ENCODE measurements at places on chromosomes 16 and 17.
A peak's percentile ranks its signal among the peaks of the same experiment; 100 is the strongest.

DNA sequence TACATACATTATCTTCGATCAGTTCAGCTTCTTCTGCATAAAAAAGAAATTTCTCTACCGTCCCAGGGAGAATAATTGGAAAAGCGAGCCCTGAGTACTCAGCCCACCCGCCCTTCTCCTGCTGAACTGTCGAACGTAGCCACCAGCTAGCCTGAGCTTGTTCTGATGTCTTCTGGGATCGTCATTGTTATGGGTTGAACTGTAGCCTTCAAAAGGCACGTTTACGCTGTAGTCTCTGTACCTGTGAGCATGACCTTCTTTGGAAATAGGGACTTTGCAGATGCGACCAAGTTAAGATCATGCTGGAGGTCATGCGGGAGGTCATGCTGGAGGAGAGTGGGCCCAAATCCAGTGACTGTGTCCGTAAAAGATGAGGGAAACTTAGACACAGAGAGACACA lies 86.2 kb downstream of the CMIP start:
- DNase-seq, result no peak

DNA sequence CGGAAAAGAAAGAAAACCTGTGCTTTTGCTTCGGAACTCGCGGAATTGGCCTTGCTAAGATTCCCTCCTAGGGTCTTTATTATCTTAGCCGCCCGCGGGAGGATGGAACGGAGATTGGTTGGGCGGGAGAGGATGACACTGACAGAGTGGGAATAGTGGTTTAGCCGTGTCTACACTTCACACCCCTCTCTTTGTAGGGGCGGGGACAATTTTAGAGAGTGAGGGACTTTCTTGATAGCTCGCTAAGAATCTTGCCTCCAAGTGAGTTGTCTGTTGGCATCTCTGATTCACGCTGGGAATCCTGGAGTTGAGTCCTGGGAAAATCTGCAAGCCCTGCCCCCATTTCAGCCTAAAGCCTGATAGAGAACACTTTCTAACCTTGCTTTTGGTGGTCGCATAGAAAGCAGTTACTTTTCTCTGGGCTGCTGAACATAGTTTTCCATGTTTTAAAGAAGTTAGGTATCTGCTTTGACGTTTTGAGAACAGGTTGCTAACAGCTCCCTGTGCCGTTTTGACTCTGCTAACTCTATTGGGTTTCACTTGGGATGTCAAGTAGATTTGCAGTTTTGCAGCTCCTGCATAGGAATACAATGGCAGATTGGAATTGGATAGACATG lies 697 bp downstream of the NOL11 start:
- DNase-seq, result peak; percentile 32

DNA sequence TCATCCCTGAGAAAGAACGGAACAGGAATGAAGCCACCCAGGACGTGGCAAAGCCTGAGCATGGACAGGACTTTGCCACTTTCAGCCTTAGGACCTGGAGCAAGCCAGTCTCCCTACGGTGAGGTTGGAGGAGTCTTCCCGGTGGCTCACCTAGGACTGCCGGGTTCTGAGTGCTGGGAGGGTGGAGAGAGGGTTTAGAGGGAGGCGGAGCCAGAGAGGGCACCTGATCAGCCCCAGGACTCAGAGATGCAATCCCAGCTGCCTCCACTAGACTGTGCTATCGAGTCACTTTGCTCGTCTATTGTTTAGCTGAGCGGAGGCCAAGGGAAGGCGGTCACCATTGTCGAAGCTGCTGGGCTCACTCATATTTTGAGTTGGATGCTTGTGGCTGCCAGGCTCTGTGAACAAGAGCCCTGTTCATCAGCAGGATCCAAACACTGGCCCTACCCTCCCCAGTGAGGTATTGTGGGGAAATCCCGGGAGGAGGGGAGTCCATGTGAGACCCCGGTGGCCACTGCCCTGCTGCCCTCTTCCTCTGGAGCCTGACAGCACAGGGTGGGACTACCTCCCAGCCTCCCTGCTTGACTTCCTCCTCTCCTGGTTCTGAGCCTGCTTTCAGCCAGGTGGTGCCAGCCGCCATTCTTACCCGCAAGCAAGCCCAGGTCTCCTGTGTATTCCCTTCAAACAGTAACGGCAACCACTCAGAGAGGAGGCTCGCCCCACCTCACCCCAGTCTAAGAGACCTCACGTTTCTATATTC lies 7.0 kb downstream of the KRT14 start:
- DNase-seq, result peak; percentile 27

DNA sequence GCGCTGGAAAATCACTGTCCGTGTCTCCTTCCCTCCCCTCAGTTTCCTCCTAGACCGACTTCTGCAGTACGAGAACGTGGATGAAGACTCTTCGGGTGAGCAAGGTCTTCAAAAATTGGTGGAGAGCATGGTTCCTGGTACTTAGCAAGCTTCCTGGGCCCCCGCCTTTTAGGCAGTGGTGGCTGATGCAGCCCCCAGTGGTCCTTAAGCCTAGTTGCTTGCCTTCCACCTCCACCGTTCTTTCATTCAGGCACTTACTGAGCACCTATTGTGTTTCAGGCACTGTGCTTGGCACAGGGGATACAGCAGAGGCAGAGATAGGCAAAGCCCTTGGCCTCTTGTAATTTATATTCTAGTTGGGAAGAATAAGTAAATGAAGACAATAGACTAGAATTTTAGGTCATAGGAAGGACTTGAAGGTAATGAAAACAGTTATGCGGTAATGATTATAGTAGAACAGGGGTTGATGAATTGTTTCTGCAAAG lies 767 bp downstream of the INO80E start:
- DNase-seq, result no peak

GRCh38 chr17:6269478-6269877 lies 165.4 kb downstream of the AIPL1 start:
- DNase-seq, result no peak

DNA sequence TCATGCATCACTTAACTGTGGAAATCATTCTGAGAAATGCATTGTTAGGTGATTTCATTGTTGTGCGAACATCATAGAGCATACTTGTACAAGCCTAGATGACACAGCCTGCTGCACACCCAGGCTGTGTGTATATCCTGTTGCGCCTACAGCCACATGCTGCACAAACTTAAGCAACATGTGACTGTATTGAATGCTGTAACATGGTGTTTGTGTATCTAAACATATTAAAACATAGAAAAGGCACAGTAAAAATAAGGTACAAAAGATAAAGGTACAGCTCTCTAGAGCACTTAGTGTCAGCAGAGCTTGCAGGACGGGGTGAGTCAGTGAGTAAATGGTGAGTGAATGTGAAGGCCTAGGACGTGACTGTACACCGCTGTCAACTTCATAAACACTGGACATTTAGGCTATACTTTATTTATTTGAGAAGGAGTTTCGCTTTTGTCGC lies 11.9 kb downstream of the FOXK2 start:
- no peak for DNase-seq

DNA sequence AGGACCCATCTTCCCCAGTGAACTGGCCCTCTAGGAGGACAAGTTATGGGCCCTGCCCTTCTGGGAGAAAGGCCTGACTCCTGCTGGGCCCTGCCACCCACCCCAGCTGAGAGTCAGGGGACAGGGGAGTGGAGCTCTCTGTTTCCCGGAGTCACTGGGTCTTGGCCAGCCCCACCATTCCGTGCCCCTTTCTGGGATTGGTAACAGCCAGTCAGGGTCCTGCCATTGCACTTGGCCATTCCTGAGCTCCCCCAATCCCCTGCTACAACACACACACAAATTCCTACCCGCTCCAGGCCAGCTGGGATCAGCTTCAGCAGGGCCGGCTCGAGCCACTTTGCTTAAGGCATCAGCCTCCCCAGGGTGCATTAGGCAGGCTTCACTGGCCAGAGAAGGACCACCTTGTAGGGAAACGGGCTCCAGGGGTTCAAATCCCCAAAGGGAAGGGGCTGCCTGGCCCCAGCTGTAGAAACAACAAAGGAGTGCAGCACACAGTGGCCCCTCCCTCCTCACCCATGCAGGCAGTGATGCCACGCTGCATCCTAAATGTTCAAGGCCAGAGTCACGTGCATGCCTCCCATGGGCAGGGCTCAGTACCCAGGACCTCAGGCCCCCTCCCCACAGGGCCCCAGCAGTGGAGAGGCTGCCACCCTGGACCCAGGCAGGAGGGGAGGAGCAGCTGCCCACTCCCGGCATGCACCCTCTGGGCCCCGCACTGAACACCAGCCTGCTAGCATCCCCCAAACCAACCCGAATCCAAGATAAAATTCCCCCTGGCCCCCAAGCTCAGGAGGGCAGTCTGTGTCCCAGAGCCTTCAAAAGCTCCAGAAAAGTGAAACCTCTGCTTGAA lies 37.7 kb downstream of the C16orf78 start:
- DNase-seq, result no peak

DNA sequence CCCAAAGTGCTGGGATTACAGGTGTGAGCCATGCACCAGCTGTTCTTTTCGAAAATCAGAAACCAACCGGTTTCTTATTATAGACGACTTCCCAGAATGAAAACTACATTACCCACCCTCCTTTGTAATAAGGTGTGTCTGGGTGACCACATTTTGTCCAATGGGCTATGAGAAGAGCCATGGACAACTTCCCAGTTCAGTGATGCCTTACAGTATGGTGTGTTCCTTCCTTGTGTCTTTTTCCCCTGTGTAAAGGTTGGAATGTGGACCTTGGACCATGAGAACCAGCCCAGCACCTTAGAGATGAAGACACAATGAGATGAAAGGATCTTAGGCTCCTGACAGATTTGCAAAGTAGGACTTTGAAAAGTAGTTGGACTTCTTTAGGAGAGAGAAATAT lies 85.0 kb upstream of the ATF7IP2 start:
- DNase-seq, result no peak

DNA sequence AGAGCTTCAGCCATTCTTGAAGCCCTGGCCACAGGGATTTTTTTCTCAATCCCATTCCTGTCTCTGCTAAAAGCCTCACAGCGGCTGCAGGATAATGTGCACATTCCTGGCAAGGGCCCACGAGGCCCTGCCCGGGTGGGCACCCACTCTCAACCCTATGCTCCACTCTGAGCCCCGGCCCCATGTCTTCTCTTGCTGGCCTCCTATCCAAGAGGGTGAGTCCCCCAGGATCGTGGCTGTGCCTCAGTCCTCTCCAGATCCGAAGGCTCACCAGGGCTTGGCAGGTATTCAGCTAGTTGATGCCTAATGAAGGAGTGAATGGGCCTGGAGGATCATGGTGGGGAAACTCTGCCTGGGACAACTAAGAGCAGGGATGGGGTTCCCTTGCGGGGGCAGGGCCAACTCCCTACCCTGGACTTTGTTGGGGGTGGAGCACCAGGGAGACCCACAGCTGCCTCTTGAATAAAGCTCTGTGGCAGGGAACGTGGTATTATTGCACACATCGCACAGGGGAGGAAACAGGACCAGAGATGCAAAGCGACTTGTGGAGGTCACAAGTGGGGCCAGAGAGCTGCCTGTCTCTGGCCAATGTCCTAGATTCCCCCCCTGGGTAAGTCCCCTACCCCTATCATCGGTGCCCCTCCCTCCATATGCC lies 5.4 kb downstream of the ARHGAP27 start:
- DNase-seq, result no peak

DNA sequence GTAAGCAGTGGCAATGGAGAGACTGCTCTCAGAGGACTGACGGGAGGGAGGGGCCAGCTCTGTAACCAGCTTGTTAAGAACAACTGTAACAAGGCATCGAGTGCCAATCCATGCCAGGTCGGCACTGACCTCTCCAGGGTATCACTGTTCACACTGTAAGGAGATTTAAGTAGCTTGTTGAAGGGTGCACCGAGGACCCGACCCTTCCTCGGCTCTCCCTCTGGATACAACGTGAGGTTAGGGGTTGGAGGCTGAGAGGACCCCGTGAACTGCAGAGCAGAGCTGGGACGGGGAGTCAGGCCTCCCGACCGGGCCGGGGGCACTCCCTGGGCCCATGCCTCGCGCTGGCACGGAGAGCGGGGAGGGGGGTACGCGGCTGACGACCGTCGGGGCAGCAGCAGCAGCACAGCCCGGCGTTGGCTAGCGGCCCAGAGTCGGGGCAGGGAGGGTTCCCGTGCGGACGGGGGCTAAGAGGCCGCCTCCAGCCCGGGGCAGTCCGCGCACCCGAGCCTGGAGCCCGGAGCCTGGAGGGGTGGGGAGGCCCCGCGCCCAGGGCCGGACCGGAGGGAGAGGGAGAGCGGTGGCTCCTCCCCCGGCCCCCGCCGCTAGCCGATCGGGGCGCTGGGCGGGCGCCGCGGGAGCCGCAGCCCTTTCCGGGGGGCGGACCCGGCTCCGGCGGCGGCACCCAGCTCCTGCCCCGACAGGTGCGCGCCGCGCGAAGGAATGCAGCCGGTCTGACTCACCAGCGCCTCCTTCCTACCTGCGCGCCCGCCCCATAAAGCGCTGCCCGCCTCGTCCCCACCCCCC lies at the start of gene ITGB4:
TSS of gene ITGB4 (plus strand) at position 804 of the 807 bp plus-strand sequence. CDS start 3,245 bp downstream, outside the sequence.
- DNase-seq, result peak; percentile 38

- no peak for DNase-seq
Observed at GRCh38 chr17:3740611-3741073, 16.9 kb downstream of the HASPIN start.

DNA sequence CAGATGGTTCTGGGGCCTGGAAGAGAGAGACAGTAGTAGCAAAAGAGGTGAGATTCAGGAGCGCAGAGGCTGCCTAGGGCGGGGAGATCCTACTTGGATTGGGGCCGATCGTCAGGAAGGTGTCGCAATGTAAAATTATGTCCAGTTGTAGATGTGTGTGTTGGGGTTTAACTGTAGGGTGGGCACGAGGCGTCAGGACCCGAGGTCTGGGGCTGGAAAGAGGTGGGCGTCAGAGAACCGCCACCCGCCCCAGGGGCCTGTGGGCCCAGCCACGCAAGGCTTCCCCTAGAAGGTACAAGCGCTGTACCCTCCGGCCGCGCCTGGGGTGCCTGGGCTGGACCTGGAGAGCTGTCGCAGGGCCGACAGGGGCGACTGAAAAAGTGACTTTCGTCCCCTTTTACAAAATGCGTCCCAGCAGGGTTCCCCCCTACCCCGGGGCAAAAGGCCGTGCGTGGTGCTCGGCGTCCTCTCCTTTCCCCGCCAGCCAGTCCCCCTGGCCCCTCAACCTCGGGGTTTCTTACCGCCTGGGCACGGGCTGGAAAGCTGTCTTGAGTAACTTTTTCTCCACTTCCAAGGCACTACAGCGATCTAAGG lies 2.8 kb downstream of the IRX3 start:
- no peak for DNase-seq

DNA sequence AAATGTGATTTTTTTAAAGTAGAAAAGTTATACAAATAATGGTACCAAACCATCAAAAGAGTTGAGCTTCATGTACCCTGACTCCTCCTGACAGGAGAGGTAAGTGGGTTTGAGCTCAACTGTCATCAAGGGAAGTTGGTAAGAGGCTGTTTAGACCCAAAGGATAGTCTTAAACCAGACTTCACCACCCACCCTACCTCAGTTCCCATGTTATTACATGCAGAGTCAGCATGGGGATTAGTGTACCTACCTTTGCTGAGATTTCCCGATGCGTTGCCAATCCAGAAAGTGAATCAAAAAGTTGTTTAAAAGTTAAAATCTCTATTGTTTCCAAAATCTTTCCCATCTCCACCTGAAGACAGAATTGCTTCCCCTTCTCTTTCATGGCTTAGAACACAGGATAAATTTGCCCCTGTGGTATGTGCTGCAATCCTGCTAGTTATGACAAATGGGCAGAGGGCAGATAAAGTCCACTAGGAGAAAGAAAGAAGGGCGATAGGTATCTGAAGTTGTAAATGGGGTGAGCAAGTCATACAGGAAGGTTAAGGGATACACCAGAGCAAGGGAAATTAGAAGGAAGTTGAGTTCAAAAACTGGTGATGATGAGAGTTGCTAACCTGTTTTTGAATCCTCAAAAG lies 72.8 kb downstream of the NEUROD2 start:
- no peak for DNase-seq
